ENCODE measurements at places on chromosomes 6 and 20. TPM values are rescaled to one million over a fixed set of nuclear protein-coding genes. Genes with fewer than 3 reads are reported as not detected.

DNA sequence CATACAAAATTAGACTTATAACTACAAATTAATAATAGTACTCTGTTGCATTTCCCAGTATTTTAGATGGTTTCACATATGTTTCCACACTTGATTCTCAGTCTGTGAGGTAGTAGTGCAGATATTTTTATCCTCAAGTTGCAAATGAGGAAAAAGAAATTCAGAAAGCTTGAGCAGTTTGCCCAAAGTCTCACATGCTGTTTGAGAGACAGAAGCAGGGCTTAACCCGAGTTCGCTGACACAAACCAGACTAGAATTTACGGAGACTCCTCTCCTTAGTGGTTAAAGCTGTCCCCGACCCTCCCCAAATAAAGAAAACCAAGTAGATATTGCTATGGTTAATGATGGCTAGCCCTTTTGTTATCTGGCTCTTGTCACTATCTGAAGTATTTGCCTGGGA is 126.2 kb downstream of the TIAM2 start:
- DNase-seq: no peak

The TENT5A gene
- 22.9 TPM for total RNA-seq

- DNase-seq: no peak
Measured at GRCh38 chr20:51935003-51935358, 132.7 kb upstream of the SALL4 start.

The CST2 gene
- not detected for total RNA-seq

DNA sequence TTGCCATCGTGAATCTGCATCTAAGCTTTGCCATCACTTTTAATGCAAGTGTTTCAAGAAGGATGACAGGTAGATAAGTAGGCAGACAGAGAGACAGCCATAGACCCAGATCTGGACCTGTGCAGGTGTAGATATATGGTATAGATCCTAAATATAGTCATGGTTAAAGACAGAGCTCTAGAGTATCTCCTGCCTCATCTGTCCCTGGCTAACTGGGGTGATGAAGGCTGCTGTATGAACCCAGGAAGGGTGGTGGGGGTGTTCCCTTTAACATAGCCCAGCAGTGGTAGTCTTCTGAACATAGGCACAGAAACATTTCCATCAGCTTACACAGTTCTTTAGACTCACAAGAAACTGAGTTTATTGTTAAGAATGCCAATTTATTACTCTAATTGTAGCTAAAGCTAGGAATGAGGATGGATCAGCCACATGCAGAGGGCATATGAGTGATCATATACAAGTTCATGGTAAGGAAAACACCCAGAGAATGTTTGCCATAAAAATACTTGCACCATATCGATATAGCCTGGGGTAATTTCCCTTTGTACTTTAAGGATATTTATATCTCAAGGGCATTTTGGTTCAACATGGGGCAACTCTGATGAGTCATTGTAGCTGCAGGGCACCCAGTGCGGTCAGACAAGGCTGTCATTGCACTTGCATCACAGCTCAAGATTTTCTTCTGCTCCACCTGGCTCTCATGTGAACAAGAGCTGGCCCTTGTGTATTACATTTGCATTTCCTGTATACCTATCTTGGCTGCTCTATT is 587.2 kb downstream of the EPM2A start:
- peak; percentile 56 for DNase-seq

- no peak for DNase-seq
Measured at GRCh38 chr6:107699697-107700325, 124.3 kb downstream of the SCML4 start.

Measured in fibroblast of villous mesenchyme (primary cell).